ENCODE measurements at places on chromosomes 7 and 10. TPM values are rescaled to one million over a fixed set of nuclear protein-coding genes. Genes with fewer than 3 reads are reported as not detected.

The LRRC4 gene
- 5.8 TPM for total RNA-seq

The LIPJ gene
- not detected for total RNA-seq

The INMT gene
- 157 TPM for total RNA-seq

The GIMAP5 gene
- 27.3 TPM for total RNA-seq

The KAZALD1 gene
- 12.1 TPM for total RNA-seq

The CTAGE8 gene
- total RNA-seq = 2.4 TPM

The NUTM2B gene
- total RNA-seq = 1.3 TPM

The TRRAP gene
- total RNA-seq = 43.1 TPM

The ITIH2 gene
- 4.9 TPM for total RNA-seq

The ATOH7 gene
- total RNA-seq = not detected

The FAM131B gene
- 1.1 TPM for total RNA-seq

The PLPP4 gene
- 0.18 TPM for total RNA-seq

The NODAL gene
- total RNA-seq = not detected

The ASB10 gene
- not detected for total RNA-seq

The CALHM3 gene
- 0.15 TPM for total RNA-seq

The MACROH2A2 gene
- total RNA-seq = 19.3 TPM

The FAM241B gene
- total RNA-seq = 8.8 TPM

The C10orf143 gene
- total RNA-seq = 6.4 TPM

The GPR26 gene
- not detected for total RNA-seq

The ELMO1 gene
- 183 TPM for total RNA-seq

The PHYHIPL gene
- 0.11 TPM for total RNA-seq

The FGL2 gene
- 21.6 TPM for total RNA-seq

The OR6V1 gene
- not detected for total RNA-seq

The RGS10 gene
- 17.0 TPM for total RNA-seq

The ADRB1 gene
- total RNA-seq = 8.8 TPM

The XRCC2 gene
- total RNA-seq = 1.0 TPM

The CPN1 gene
- not detected for total RNA-seq

The SLC26A4 gene
- 5.1 TPM for total RNA-seq

The PTPN20 gene
- total RNA-seq = 2.5 TPM

The ABLIM1 gene
- total RNA-seq = 93.4 TPM

The COBL gene
- total RNA-seq = 38.1 TPM

The CLDN4 gene
- total RNA-seq = 150 TPM

The PKD2L1 gene
- 1.1 TPM for total RNA-seq

The LLCFC1 gene
- not detected for total RNA-seq

The PIK3CG gene
- 10.8 TPM for total RNA-seq

The MRLN gene
- not detected for total RNA-seq

Data from lung (tissue), 17 donors.